ENCODE measurements at places on chromosomes 6 and 20.

DNA sequence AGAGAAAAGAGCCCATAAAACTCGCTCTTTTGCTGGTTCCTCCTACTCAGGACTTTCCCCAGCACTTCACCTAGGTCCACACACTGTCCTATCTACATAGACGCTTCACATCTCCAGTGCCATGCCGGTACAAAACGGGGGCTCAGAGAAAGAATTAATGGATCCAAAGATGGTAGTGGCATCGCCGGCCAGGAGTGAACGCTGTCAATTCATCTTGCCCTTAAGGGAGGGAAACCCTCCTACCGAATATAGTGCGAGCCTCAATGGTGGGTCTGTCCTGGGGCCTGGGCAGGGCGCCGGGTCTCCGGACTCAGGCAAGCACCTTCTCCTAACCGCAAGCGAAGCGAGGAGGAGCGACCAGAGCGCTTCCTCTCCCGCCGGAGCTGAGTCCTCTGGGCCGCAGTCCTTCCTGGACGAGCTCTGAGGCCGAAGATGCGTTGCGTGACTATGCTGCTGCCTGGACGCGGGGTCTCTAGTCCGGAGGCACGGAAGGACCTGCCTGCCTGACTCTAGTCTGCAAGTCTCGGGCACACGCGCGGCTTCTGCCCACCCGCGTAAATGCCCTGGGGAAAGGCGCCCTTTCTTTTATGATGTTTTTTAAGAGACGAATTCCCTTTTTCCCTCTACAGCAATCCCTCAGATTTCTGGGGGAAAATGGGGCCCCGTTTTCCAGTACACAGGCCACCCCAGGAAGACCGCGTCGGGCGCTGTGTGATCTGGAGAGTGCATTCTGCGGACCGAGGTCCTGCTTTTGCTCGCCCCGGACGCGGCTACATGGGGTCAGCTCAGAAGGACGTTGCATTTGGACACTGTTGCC, 100.1 kb upstream of the PRDM1 start:
- no peak for DNase-seq

GRCh38 chr6:88650029-88650619, 313.3 kb downstream of the RNGTT start:
- DNase-seq: peak; percentile 34

GRCh38 chr6:106908386-106908840, 66.1 kb downstream of the CD24 start:
- no peak for DNase-seq

DNA sequence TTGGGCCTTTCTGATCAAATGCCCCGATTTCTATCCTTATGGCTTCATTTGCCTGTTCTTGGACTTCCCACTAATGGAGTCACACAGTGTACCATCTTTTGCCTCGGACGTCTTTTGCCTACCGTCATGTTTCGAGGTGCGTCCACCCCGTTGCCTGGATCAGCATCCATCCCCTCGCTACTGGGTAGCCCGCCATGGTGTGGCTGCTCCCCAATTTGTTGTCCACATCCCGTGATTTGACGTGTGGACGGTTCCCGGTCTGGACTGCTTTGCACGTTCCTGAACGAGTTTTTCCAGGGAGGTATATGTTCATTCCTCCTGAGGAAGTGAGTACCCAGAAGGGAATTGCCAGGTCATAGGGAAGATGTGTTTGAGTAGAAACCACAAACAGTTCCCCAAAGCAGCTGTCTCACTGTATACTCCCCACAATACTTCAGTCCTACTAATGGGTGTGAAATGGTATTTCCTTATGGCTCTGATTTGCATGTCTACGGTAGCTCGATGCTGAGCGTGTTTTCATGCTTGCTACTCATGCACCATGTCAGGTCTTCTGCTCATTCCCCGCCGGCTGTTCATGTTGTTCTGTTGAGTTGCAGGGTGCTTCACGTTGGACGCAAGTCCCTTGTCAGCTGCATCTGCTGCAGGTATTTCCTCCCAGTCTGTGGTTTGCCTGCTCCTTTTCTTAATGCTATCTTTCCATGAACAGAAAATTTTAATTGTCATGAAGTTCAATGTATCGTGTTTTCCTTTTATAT, 86.8 kb upstream of the AFDN start:
- DNase-seq: no peak

- no peak for DNase-seq
These were observed 107.3 kb downstream of the TINAG start for GRCh38 chr6:54415517-54415916.

DNA sequence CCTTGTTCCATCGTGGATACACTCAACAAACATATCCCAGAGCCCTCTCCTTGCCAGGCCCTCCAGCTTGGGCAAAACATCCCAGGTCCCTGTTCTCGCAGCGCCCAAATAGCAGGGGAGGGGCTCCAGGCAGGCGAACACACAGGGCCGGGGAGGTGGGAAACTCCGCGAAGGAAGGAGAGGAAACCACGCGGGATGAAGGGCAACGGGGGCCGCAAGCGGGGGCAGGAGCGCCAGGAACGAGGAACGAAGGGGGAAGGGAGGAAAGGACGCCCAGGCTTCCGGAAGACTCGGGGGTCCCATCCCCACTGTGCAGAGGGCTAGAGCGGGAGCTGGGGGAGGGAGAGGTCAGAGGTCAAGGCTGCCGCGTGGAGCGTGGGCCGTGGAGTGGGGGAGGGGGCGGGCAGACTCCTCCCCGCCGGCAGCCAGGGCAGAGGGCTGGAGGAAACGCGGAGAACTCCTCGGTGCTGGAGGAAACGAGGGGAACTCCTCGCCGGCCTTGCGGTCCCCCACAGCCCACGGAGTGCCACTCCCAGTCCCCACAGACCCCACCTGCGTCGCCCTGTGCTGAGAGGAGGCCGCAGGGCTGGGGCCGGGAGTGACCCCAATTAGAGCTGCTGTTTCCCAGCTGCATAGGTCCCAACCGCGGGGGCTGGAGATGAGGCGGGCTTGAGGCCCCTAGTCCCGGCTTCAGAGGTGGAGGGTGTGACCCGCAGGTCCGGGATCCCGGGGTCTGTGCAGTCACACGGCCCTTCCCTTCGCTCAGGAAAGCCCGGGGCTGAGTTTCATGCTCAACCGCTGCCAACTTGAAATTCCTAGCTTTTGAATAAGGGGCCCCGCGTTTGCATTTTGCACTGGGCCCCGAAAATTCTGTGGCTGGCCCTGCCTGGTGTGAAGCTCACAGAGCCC, 1.2 kb upstream of the RBM38 start:
- no peak for DNase-seq

GRCh38 chr20:61770113-61770585, 295.5 kb downstream of the TAF4 start:
- no peak for DNase-seq

GRCh38 chr6:127950566-127951145, 49.8 kb upstream of the THEMIS start:
- DNase-seq: no peak

DNA sequence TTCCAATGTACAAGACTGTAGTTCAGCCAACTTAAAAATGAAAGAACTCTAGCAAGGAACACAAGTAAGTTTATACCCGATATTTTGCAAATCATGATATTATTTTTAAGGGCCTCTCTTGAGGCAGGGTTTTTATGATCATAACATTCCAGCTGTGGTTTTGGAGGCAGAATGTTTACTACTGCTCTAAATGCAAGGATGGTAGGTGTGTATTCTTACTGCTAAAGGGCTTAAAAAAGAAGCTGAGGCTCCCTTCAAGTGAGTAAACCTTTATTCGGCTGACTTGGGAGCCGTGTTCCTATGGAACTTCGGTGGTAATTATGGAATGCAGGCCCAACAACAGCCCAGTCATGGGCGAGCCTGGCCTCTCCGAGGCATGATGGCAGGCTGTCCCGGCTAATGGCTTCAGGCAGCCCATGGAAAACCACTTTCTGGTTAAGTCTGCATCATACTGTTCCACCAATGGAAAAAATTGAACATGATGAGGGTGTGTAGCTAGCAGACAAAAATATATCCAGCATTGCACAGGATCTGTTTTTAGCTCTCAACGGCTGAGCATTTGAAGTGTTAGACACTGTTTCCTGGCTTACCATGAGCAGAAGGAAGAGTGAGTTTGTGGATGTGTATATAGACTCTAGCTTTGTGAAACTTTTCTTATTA, 111.5 kb downstream of the TIAM2 start:
- DNase-seq: no peak

Measured in amniotic stem cell (primary cell).